PC-9 (cell line): ENCODE measurements at places on chromosomes 7 and 10. TPM values are rescaled to one million over a fixed set of nuclear protein-coding genes. Genes with fewer than 3 reads are reported as not detected.

The CDHR1 gene
- not detected in 2 replicates for total RNA-seq

The SLC39A12 gene
- not detected in 2 replicates for total RNA-seq

The STEAP1 gene
- 6.3 and 6.5 TPM in 2 replicates for total RNA-seq

The HABP2 gene
- total RNA-seq = not detected in 2 replicates

- no peak for DNase-seq
Observed at GRCh38 chr7:155371884-155372781, 74.5 kb downstream of the INSIG1 start.

DNA sequence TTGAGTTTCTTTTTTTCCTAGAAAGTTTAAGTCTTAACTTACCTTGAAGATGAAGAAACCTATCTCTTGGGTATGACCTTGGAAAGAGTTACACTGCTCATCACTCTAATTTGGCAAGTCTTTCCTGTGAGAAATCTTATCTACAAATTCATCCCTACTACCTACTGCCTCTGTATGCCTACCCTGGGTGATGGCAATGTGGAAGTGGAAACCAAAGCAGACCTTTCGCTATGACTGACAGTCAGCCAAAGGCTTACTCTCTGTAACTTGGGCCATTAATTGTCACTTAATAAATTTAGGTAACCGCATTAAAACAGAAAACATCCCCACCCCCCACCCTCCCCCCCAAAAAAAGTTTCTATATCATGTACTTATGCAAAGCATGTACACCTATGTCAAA lies 103.9 kb downstream of the CNOT4 start:
- DNase-seq = no peak

- DNase-seq = no peak
Observed at GRCh38 chr7:101370836-101371235, 8.2 kb downstream of the COL26A1 start.

DNA sequence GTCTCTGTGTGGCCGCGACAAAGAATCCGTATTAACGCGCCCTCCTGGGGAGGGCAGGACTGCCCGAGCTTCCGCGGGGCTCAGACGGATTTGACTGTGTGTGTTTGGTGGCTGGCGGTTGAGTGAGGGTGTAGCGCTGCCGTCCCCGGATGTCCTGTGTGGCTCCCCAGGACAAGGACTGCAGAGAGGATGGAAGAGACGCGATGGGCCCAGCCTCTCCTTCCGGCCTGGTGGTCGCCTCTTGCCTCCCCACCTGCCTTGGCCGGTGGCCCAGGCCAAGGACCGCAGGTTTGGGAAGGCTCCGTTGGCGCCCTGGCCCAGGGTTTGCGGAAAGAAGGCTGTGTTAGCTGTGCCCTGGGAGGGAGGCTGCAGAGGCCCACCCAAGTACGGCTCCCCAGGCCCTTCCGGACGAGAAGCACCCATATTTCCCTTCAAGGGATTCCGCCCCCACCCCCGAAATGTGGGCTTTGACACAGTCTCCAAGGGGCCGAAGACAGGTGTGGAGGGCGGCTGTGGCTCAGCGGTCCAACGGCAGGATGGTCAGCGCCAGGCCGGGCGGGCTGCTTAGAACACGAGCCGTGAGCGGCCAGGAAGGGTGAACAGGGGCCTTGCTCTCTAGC lies 2.3 kb downstream of the UNCX start:
- DNase-seq = no peak

DNA sequence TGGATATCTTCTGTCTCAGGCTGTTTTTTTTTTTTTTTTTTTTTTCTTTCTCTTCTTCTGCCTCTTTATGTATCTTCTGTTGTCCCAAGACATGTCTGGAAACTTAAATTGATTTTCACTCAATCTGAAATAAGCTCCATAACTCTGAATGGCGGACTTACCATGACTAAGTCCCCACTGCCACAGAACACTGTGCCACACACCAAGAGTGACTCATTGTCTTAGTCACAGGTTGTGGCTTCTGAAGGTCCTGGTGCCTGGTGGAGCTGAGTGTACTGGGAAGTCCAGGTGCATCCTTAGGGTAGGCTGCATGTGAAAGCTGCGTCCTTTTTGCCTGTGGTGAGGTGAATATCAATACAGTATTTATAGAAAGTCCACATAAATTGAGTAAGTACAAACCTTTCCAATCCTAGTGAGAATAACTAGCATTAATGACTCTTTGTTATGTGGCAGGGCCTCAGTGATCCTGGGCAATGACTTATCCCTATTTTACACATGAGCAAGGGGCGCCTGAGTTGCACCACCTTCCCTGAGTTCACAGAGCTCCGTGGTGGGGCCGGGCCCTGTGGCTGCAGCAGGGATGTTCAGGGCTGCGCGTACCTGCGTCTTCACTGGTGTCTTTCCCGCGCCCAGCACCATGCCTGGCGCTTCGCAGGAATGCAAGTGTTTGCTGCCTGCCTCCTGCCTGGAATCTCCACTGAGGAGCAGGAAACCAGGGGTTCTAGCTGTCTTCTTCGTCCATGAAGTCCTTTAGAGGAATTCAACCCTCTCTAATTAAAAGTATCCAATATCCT lies 4.3 kb downstream of the PFKP start:
- peak; percentile 64 for DNase-seq

DNA sequence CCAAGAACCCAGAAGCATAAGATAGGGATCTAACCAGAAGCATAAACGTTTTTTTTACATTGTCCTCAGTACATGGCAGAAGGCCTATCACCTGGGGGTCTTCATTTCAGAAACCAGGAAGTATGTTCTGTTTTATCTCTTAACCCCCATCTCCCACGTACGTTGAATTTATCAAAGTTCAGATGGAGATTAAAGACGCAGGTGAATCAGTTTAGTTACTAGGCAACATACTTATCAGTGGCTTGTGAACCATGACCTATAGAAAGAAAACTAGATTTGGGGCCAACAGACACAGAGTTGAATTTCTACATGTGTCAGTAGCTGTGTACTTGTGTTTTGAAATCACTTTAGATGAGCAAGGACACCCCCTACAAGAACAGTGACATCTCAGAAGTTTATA lies 122.7 kb downstream of the GPR158 start:
- DNase-seq = no peak

DNA sequence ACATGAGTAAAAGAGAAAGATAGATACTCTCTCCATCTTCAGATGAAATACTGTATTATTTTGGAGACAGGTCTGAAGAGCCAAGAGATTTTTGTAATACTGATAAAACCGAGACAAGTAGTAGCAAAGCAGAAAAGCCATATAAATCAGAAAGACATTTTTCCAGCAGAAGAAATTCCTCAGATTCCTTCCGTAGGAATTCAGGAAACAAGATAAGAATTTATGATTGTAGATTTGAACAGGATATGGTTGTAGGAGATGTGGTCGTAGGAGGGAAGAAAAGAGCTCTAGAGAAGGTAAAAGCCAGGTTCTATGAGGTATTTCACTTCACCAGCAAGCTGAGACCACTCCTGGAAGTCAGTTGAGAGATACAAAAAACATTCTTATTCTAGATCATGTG lies 17.6 kb upstream of the AASS start:
- DNase-seq = no peak

DNA sequence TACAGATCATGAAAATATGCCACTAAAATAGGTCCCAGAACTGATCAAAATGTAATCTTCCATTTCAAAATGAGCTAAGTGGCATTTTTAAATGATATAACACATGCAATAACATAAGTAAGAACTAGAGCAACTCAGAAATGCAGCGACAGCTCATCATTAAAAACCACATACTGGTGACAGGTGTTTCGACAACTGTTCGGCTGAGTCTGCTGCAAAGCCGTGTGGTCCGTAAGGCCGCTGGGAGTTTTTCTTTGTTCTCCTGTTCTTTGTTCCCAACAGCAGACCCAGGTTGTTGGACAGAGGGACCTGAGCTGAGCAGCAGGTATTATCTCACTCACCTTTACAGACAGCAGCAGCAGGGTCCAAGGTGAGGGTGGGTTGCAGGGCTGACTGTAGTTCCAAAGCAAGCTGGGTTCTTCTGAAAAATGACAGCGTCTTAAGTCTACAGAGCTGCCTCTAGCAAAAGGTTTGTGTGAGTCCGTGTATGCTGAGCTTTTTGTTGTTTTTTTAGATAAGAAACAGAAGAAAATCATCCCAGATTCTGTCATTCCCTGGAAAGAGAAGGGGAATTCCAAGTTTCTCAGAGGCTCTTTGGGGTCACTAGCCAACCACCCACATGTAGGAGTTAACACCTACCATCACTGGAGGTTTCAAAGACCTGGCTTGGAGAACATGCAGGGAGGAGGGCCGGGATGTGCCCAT lies 45.4 kb upstream of the MACROH2A2 start:
- DNase-seq = no peak
